ENCODE measurements at places on chromosomes 16 and 17. TPM values are rescaled to one million over a fixed set of nuclear protein-coding genes. Genes with fewer than 3 reads are reported as not detected.

TPSG1 gene
- 36.4 TPM for total RNA-seq

MPHOSPH6 gene
- 38.0 TPM for total RNA-seq

SULT1A2 gene
- 26.4 TPM for total RNA-seq

SLC38A8 gene
- not detected for total RNA-seq

KRTAP9-4 gene
- not detected for total RNA-seq

HS3ST4 gene
- total RNA-seq = not detected

NHLRC4 gene
- total RNA-seq = 17.3 TPM

ZNF19 gene
- 4.4 TPM for total RNA-seq

LAT gene
- total RNA-seq = 15.3 TPM

DEXI gene
- total RNA-seq = 59.1 TPM

SPNS2 gene
- total RNA-seq = 38.4 TPM

GRIN2A gene
- total RNA-seq = 0.38 TPM

SDK2 gene
- 1.9 TPM for total RNA-seq

TMEM88 gene
- total RNA-seq = 29.7 TPM

RPAIN gene
- 96.6 TPM for total RNA-seq

AANAT gene
- not detected for total RNA-seq

All from Peyer's patch (tissue), 4 donors.